ENCODE measurements at places on chromosomes 1 and 21.

DNA sequence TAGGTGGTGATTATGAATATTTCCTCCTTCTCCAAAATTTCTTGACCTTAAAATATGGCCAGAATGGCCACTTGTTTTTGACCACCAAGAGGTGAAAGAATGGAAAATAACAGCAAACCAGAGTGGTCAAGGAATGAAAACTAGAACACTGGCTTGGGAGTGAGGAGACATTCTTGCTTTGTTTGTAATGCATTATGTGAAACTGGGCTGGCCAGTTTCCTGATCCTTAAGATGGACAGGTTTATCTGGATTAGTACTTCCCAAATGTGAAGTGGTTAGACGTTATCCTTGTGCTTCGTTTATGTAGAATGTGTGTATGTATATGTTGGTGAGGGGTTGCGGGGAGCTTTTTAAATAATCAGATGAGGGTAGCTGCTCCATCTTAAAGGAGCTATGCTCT lies 12.8 kb downstream of the PLA2G4A start:
- ATAC-seq, result no peak

DNA sequence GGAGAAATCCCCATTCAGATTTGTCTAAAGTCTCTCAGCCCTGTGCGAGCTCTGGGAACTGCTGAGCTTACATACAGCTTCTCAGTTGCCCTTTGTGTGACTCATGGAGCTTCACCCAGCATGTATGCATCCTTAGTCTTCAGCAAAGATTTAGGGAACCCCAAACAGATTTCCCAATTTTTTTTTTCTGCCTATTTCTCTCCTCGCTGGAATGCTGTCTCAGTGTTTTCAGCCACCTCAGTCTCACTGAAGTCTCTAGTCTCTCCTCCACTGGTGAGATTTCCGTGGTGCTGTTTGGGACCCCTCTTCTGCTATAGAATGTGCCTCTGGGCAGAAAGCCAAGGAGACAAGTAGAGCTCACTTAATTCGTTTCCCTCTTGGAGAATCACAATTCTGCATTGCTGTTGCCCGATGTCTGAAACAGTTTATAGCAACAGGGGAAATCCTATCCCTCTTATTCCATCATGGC lies 28.1 kb upstream of the TXLNA start:
- ATAC-seq, result no peak

- ATAC-seq, result no peak
Measured at GRCh38 chr1:86583032-86583431, 36.2 kb downstream of the CLCA4 start.

DNA sequence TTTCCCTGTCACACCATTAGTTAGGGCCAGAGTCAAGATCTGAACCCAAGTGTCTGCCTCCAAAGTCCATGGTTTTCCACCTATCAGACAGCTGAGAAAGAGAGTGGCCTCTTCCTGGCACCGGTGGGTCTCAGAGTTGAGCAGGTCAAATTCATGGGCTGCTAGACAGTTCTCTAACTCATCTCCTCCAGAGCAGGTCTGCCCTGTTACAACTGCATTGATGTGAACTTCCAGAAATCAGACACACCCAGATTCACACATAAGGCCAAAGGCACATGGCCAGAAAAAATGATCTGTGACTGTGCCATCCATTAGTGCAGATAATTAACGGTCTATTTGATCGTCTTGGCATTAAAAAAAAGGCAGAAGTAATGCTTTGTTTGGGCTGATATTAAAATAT lies 17.5 kb downstream of the SMIM12 start:
- ATAC-seq, result no peak

- no peak for ATAC-seq
Measured at GRCh38 chr1:233042834-233043233, 92.4 kb downstream of the NTPCR start.

DNA sequence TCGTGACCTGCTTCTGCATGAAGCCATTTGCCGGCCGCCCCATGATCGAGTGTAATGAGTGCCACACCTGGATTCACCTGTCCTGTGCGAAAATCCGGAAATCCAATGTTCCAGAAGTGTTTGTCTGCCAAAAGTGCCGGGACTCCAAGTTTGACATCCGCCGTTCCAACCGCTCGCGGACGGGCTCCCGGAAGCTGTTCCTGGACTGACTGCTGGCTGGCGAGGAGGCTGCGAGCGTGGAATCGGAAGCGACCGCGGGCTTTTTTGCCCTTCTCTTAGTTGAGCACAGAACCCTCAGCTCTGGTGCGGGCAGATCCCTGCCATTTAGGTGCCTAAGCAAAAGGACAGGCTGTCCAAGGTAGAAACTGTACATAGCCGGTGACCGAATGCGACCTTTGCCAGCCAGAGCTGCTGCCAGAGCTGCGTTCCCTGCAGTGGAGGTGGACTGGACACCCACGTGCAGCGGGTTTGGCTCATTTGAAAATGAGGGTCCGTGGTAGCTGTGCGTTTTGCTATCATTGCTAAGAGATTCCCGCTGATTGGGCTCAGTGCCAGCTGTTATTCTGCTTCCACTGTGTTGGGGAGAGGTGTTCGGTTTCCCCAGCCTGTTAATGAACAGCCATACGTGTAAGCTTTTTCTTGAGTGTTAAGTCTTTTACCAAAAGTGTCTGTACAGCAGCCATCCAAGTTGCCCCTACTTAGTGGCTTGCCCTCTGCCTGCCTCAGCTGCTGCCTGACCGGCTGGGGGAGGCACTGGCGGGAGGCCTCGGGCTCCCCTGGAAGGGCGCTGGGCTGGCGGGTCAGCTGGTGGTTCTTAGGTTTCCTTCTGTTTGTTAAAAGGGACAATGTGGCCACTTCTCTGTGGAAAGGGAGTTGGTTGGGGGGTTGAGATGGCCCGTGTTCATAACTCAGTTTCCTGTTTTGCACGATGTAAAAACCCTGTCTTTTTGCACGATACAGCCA lies 3.0 kb upstream of the THAP3 start:
- ATAC-seq, result no peak

DNA sequence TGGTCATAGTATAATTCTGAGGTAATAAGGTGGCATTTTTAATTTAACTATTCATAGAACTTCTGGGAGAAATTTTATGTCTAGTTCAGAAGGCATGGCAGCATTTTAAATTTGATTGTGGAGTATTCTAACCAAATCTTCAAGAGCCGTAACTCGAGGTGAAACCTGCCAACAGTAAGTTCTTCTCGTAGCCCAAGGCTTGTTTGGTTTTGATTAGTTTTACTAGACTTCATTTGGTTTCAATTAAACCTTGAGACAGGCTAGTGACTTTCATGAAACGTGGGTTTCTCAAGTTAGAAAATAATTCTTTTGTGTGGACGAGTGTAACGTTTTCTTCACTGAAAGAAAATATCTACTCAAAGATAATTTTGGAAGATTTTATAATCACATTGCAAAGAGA lies 395.5 kb downstream of the USP25 start:
- no peak for ATAC-seq

GRCh38 chr1:159832309-159832708 lies 5.6 kb downstream of the SLAMF8 start:
- no peak for ATAC-seq

DNA sequence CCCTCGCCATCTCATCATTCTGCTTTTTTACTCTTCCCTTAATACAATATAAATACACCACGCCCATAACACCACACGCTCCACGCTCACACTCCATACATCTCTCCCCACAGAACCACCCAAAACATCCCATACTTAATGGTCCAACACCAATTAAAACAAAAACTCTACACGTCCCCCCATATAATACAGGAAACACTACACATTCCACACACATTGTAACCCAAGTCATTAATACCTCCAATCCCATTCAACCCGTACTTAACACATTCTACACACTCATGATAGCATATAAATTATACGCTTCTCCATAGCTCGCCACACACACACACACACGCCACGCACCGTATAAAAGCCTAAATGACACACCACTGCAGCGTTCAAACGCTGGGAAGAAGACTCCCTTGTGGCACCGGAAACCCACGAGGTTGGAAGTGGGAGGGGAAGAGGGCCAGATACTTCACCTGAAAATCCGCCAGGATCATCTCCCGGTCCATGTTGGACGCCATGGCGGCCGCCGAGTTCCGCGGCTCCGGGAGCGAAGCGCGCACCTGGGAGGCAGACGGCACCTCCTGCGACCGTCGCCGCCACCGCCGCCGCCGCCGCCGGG lies 659 bp downstream of the FAF1 start:
- peak; percentile 17 for ATAC-seq

DNA sequence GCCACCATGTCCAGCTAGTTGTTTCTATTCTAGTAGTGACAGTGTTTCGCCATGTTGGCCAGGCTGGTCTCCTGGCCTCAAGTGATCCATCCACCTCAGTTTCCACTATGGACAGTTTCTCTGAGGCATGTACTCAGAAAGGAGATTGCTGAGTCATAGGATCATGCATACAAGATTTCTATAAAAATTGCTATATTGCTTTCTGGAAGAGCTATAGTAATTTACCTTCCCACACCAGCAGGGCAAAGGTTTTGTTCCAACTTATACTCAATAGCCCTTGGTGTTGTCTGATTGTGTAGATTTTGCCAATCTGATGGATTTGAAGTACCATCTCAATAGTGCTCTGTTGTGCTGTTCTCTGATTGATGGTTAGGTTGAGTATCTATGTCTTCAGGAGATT lies 15.6 kb upstream of the ATP1A1 start:
- no peak for ATAC-seq

GRCh38 chr1:167819849-167820683 lies 93.9 kb downstream of the ADCY10 start:
- ATAC-seq, result peak; percentile 93

DNA sequence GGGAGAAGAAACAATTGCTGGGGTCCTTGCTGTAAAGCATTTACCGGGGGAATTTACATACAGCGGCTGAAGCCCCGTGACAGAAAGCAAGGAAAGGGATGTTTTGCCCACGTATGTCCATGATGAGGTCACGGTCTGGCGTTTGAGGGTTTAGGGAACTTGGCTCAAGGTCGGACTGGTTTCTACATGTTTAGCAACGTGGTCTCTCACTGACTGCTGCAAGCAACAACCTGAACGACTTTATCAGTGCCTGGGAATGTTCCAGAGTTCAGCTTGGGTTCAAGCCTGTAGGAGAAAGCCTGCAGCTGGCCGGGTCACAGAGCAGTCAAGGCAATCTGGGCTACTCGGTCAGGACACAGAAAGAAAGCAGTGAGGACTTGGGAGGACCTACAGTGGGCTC lies 323.3 kb downstream of the AJAP1 start:
- ATAC-seq, result no peak

GRCh38 chr21:34797921-34798535 lies 129.2 kb downstream of the CLIC6 start:
- ATAC-seq, result no peak

- no peak for ATAC-seq
Measured at GRCh38 chr1:220076861-220077762, 12.5 kb downstream of the BPNT1 start.

GRCh38 chr1:100862591-100862990 lies 32.1 kb downstream of the EXTL2 start:
- no peak for ATAC-seq
